Glomerular endothelial cell (primary cell): ENCODE measurements at places on chromosomes 6 and 20. TPM values are rescaled to one million over a fixed set of nuclear protein-coding genes. Genes with fewer than 3 reads are reported as not detected.
A peak's percentile ranks its signal among the peaks of the same experiment; 100 is the strongest.

- no peak for DNase-seq
These were observed 112.3 kb downstream of the ARID1B start for GRCh38 chr6:156889469-156889868.

- DNase-seq = no peak
These were observed 323.3 kb upstream of the RSPO3 start for GRCh38 chr6:126795161-126795560.

- DNase-seq = no peak
These were observed 39.2 kb upstream of the TLDC2 start for GRCh38 chr20:36836591-36837269.

The ANGPT4 gene
- total RNA-seq = not detected in 2 replicates

GRCh38 chr6:149474108-149474935 is 10.5 kb downstream of the ZC3H12D start:
- no peak for DNase-seq

- no peak for DNase-seq
These were observed 156.1 kb upstream of the AGPAT4 start for GRCh38 chr6:161429921-161430490.

DNA sequence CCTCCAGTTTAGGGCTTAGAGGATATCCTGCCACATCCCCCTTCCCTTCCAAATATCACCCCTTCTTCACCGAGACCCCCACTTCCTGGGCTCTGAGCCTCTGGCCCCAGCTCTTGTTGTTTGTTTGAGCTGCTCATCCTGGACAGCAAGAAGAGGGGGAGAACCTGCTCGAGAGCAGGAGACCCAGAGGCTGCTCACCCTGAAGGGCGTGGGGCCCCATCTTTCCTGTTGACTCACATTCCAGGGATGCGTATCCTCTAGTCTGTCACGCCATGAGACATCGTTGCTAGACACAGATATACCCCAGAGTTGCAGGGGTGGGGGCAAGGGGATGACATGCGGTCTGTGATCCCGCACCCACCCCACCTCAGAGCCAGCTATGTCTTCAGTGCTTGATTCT is 5.7 kb upstream of the TNXB start:
- no peak for DNase-seq

GRCh38 chr6:17178326-17178725 is 76.5 kb downstream of the STMND1 start:
- no peak for DNase-seq

The SNAP91 gene
- total RNA-seq = 0.23 TPM in 1 of 2 replicates, not detected in the other

The FAM83B gene
- 0.29 TPM in 2 replicates for total RNA-seq

GRCh38 chr20:24966317-24967012 is 17.4 kb downstream of the CST7 start:
- DNase-seq = no peak

DNA sequence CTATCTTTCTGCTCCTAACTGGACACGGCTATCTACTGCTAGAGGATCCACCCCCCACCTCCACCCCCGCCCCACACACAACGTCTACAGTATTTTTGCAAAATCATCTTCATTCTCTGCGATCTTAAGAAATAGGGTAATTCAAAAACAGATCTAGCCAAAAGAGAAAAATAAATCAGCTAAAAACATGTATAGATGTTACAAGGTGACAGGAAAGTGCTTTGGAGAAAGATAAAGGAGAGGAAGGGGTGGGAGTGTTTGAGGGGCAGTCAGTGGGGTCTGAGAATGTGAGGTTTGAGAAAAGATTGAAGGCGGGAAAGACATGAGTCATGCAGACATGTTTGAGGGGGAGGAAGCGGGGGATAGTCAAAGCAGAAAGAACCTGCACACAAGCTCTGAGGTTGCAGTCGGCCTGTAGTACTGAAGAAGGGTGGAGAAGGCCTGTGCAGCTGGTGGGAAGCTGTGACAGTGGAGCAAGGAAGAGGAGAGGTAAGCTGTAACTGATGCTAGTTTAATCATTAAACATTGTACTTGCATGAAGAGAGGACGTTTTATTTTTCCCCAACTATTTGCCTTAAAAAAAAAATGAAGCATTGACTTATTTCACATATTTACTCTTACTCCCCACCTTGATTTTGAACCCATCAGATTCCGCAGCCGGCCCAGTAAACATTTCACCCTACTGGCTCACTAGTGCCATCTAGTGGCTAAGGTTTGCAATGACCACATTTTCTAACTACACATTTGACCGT is 332.6 kb downstream of the ADGRB3 start:
- peak; percentile 16 for DNase-seq

The BPI gene
- not detected in 2 replicates for total RNA-seq

The AIF1 gene
- not detected in 2 replicates for total RNA-seq

DNA sequence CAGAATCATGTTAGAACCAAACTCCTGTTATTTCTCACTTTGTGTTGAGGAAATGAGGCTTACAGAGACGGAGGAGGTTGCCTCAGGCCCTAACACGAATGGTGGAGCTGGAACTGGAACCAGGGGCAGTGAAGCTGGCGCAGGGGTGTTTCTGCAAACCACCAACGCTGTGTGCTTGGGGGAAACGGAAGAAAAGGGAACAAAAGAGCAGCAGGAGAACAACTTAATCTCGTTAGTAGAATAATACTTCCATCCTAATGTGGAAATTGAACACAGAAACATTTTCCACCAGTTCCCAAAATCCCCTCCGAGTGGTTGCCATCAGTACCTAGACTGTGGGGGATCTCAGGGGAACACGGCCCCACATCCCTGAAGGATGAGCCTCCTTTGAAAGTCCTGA is 103.4 kb upstream of the FRMD1 start:
- no peak for DNase-seq

DNA sequence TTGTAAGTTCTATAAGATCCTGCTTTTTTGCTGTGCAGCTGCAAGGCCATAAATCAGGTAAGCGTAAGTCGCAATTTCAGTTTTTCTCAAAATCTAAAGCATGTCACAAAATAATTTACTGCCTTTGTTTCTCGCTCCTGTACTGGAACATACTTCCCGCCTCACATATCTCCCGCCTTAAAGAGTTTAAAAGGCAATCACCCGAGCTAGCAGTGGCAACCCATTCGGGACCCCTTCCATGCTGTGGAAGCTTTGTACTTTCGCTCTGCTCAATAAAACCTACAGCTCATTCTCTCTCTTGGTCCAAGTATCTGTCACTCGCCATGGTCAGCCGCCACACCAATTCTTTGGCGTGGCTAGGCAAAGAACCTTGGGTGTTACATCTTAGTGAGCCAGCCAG is 34.0 kb downstream of the CEP85L start:
- DNase-seq = no peak

The NKX2-2 gene
- total RNA-seq = not detected in 2 replicates

The COQ3 gene
- total RNA-seq = 2.0 and 3.6 TPM in 2 replicates

The AGER gene
- total RNA-seq = 0.19 and 6.1 TPM in 2 replicates

GRCh38 chr6:137722749-137723272 is 144.2 kb upstream of the TNFAIP3 start:
- no peak for DNase-seq

The PPP1R18 gene
- total RNA-seq = 124 and 147 TPM in 2 replicates

The MAPK13 gene
- 5.8 and 6.2 TPM in 2 replicates for total RNA-seq

GRCh38 chr6:2102966-2103365 is 142.4 kb downstream of the GMDS start:
- DNase-seq = no peak

The NT5E gene
- total RNA-seq = 140 and 201 TPM in 2 replicates

DNA sequence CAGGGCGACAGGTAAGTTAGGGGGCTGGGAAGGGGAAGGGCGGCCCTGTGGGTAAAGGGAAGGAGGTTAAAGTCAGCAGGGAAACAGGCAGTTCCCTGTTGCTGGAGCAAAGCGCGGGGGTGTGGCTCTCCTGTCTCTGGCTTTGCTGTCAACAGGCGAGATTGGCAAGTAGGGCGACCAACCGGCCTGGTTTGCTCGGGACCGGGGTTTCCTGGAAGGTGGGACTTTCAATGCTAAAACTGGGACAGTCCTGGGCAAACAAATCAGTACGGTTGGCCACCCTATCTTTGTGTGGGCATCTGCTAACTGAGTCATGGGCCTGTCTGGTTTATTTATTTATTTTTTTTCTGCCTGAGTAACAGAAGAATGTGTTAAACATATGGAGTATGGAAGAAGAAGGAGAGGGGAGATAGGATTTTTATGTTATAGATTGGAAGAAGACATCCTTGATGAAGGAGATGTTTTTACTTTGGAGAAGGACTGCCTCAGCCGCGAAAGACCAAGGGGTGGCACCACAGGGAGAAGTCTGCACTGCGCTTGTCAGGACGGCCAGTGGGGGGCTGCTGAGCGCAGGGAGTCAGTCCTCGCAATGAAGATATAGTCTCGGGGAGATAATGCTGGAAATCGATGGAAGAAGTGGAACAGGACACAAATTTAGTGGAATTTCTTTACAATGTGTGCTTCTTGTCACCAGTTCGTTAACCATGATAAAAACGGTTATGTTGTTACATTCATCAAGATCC is 43.4 kb upstream of the ESR1 start:
- DNase-seq = no peak

The RIPPLY2 gene
- total RNA-seq = not detected in 2 replicates

- DNase-seq = no peak
These were observed 45.0 kb upstream of the FUCA2 start for GRCh38 chr6:143556529-143556928.

DNA sequence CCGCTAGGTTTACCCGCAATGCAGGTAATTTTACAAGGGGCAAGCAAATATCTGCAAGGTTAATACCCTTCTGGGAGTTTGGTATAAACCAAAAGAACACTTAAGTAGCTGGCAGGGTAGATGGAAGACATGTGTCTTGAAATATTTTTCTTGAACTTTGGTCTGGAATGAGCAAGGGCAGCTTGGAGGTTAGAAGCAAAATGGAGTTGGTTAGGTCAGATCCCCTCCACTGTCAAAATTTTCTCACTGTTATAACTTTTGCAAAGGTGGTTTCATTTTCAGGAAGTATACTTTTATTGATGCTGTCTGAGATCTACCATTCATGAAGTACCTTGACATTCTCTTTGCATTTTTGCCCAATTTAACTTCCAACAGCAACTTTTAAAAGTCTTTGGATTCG is 13.3 kb upstream of the KIAA1586 start:
- DNase-seq = no peak

GRCh38 chr6:10262505-10262904 is 152.4 kb downstream of the TFAP2A start:
- no peak for DNase-seq

DNA sequence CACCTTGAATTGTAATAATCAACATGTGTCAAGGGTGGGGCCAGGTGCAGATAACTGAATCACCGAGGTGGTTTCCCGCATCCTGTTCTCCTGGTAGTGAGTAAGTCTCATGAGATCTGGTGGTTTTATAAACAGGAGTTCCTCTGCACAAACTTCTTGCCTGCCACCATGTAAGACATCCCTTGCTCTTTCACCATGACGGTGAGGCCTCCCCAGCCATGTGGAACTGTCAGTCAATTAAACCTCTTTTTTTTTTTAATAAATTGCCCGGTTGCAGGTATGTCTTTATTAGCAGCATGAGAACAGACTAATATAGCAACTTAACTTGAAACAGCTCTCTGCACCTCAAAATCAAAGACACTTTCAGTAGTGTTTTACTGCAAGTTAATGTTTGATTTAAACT is 121.6 kb downstream of the OGFRL1 start:
- DNase-seq = no peak

- DNase-seq = no peak
These were observed 146.2 kb upstream of the ECI2 start for GRCh38 chr6:4281341-4282293.
